Ascending aorta (tissue), 2 donors: ENCODE measurements at places on chromosomes 1 and 21. TPM values are rescaled to one million over a fixed set of nuclear protein-coding genes. Genes with fewer than 3 reads are reported as not detected.

ADAMTS4 gene
- 109 TPM for total RNA-seq

GRCh38 chr1:223487887-223488259 lies 94.7 kb downstream of the CCDC185 start:
- H3K36me3 ChIP-seq, result no peaks in the 10 kb centered on the region
- H3K27ac ChIP-seq, result no peak overlapping the region
- no peak overlapping the region for H3K4me3 ChIP-seq
- DNase-seq, result no peak
- no peaks in the 10 kb centered on the region for H3K4me1 ChIP-seq

DNA sequence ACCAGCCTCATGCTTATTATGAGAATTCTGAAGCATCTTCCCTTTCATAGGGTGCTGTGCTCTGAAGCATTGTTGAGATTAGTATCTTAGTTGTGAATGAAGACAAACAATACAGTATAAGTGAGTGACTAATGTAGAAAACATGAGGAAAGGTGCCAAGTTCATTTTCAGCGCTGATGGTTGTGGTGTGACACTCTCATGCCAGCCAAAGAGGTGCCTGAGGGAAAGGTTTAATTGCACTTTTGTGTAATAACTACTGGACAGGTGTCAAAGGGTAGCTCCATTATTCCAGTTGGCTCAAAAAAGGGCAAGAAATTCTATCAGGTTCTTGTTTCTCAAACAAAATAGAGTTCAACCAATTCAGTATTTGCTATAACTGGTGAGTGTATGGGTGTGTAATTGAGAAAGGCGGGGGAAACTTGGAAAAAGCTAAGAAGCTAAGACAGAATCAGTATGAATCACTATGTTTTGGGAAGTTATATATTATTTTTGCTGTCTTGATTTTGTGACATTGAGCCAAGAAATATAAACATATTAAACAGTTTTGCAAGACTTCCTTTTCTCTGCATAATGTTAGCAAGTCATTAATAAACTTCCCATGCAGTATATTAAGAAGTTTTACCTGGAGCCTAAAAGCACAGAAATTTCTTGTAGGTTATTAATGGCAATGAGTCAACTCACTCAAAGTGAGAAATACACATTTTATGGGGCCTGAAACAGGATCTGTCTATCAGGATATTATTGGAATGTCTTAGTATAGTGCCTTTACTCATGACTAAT lies 31.8 kb downstream of the KCNK2 start:
- no peak for DNase-seq
- H3K4me1 ChIP-seq, result no peaks in the 10 kb centered on the region
- H3K27me3 ChIP-seq, result no peaks in the 10 kb centered on the region
- no peaks in the 10 kb centered on the region for H3K36me3 ChIP-seq
- no peak overlapping the region for H3K4me3 ChIP-seq
- no peak overlapping the region for H3K27ac ChIP-seq

AMPD1 gene
- total RNA-seq, result not detected

- H3K36me3 ChIP-seq, result no peaks in the 10 kb centered on the region
- peak overlapping the region; percentile 93 for H3K27ac ChIP-seq
- DNase-seq, result no peak
- H3K27me3 ChIP-seq, result no peaks in the 10 kb centered on the region
Measured at GRCh38 chr1:1892079-1892762, 1.3 kb upstream of the GNB1 start.
